Small intestine (tissue), 16 donors: ENCODE measurements at places on chromosomes 1 and 21.

GRCh38 chr1:234776256-234776875 lies 166.4 kb upstream of the IRF2BP2 start:
- DNase-seq, result no peak

GRCh38 chr1:169707912-169708604 lies 3.4 kb downstream of the SELL start:
- no peak for DNase-seq

GRCh38 chr21:32592929-32593502 lies 7.7 kb upstream of the TCP10L start:
- peak; percentile 37 for DNase-seq

- DNase-seq, result no peak
Measured at GRCh38 chr1:246761396-246761795, 37.2 kb downstream of the SCCPDH start.

DNA sequence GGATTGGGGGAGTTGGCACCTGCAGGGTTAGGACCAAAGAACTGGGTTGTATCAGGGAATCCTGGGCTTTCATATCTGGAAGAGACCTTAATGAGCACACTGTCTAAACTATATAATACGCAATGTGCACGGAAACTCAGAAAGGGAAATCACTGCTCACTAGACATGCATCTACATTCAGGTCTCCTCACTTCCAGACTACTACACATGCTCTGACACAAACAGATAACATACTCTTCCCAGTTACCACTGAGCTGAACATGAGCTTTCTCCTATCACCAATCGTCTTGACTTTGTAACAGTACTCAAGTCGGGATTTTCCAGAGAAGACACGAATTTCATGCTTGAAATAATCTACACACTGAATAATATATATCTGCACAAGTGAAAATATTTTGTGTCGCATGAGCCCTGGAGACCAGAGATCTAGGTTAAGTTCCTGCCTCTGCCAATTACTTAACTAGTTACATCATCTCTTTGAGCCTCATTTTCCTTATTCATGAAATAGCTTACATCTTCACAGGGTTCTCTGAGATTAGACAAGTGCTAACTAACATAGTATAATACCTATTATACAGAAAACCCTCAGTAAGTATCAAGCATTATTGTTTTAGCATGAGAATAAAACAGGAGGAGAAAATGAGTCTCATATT lies 101.1 kb downstream of the JAK1 start:
- no peak for DNase-seq

DNA sequence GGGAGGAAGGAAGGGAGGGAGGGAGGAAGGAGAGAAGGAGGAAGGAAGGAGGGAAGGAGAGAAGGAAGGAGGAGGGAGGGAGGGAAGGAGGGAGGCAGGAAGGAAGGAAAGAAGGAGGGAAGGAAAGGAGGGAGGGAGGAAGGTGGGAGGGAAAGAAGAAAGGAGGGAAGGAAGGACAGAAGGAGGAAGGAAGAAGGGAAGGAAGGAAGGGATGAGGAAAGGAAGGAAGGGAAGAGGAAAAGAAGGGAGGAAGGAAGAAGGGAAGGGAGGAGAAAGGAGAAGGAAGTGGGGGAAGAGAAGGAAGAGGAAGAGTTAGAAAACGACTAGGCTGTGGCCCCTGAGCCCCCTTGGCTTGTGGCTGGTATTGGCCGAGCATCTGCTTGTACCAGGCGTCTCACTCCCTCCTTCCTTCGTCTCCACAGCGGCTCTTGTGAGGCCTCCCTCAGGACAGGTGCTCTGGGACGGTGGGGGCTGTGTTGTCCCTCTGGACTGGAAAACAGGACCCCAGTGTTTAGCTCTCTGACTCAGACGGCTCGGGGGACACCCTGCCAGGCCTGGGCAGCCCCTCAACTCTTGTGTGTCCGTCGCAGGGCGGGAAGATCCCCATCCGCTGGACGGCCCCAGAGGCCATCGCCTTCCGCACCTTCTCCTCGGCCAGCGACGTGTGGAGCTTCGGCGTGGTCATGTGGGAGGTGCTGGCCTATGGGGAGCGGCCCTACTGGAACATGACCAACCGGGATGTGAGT lies 36.2 kb upstream of the C1QA start:
- DNase-seq, result peak; percentile 46

GRCh38 chr1:113783254-113784103 lies 24.2 kb upstream of the PHTF1 start:
- DNase-seq, result no peak

DNA sequence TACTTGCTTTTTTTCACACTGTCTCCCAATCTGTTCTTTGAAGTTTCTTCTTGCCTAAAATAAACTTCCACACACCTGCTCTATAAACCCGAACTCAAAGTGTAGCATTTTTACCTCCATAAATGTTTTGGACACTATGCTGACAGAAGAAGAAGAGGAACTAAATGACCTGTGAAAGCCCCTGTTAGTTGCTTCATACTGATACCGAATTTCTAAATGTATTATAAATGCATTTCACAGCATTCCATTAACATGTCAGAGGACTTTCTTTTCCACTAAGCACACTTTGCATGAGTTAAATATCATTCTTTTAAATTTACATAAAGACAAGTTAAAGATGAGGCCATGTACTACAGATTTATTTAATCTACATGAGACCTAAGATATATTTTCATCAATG lies 281.0 kb downstream of the SMYD3 start:
- DNase-seq, result no peak

DNA sequence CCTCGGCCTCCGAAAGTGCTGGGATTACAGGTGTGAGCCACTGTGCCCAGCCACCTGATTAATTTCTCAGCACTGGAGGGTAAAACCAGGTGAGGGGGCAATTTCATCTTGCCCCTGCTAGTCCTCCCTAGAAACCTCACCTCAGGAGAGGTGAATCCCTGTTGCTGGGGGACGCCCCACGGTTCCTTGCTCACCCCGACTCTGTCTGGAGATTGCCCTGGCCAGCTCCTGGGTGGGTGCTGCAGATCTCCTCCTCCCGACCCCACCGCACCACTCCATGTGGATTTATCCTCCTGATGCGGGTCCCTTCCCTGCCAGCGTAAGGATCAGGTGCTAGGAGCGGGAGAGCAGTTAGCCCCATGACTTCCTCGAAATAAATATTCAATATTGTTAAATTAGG lies 34.9 kb downstream of the PDPN start:
- DNase-seq, result no peak

DNA sequence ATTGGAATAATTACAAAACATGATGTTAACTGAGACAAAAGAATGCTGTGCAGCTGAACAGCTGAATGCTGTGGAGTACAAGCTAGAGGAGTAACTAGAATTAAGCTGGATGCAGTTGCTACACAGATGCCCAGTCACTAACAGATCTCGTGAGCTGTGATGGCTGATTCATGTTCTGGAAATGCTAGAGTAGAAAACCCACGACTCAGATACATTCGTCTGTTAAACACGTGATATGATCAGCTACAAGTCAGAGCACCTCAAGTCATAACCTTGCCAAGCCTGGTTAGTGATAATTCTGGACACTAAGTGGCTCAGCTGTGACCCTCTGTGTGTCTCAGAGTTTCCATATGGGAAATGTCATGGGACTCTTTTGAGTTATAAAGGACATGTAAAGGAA lies 89.7 kb upstream of the ESRRG start:
- no peak for DNase-seq

- DNase-seq, result peak; percentile 37
Measured at GRCh38 chr1:233704898-233705723, 91.2 kb downstream of the KCNK1 start.

GRCh38 chr1:31765041-31765467 lies 914 bp upstream of the ADGRB2 start:
- DNase-seq, result no peak

DNA sequence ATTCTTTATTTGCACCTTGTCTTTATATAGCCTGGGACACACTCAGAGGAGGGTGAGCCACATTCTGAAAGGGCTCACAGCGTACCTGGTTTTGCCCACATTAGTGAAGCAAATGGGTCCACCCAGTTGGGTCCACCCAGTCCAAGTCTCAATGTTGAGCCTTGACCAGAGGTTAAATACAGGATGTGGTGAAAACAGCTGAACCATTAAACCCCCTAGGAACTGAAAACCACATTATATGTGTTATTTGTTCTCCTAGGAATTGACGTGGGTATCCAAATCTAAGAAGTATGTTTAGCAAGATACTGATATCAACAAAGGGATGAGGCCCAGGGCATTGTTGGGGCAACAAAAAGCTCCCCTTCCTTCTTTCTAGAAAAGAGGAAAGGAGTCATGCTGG lies 83.8 kb downstream of the SETD4 start:
- DNase-seq, result no peak

- DNase-seq, result no peak
Measured at GRCh38 chr1:232292818-232293217, 337.1 kb downstream of the SIPA1L2 start.

GRCh38 chr1:35576061-35576765 lies 3.1 kb downstream of the TFAP2E start:
- no peak for DNase-seq

- DNase-seq, result no peak
Measured at GRCh38 chr1:200290010-200290685, 119.7 kb downstream of the ZNF281 start.

DNA sequence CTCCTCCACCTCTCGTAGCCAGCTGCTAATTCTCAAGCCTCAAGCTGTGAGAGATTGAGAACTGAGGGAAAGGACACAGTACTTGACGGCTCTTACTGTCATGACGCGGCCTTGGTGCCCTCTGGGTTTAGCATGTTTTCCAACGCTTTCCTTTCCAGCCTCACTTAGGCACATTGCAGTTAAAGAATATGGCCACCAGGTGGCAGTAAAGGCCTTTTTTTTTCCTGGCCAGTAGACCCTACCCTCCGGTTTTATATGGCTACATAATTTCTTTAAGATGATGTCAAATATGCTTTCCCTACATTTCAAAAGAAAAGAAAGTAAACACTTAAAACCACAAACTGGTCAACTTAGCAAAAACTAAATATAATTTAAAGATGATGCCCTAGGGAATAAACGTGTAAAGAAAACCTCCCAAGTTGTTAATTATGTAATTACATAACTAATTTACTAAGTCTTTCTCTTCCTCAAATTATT lies 56.8 kb upstream of the PRDX6 start:
- peak; percentile 73 for DNase-seq

DNA sequence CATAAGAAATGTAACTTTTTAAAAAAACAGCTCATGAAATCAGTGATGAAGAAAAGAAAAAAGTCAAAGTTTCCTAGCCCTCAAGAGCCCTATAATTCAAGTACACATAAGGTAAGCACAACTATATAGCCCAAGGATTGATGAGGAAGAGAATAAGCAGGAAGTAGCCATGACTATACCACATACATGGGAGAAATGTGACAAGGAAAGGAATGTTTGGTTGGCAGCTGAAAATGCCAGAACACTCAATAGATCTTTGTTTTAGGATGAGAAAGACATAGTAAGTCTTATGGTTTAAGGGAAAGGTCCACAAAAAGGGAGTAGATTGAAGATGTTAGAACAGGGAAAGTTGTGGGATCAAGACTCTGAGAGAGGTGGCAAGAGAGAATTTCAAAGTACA lies 5.7 kb downstream of the DOCK7 start:
- no peak for DNase-seq

- DNase-seq, result no peak
Measured at GRCh38 chr1:171116676-171117075, 26.0 kb downstream of the FMO3 start.

- no peak for DNase-seq
Measured at GRCh38 chr1:183986941-183987340, 50.6 kb downstream of the COLGALT2 start.

DNA sequence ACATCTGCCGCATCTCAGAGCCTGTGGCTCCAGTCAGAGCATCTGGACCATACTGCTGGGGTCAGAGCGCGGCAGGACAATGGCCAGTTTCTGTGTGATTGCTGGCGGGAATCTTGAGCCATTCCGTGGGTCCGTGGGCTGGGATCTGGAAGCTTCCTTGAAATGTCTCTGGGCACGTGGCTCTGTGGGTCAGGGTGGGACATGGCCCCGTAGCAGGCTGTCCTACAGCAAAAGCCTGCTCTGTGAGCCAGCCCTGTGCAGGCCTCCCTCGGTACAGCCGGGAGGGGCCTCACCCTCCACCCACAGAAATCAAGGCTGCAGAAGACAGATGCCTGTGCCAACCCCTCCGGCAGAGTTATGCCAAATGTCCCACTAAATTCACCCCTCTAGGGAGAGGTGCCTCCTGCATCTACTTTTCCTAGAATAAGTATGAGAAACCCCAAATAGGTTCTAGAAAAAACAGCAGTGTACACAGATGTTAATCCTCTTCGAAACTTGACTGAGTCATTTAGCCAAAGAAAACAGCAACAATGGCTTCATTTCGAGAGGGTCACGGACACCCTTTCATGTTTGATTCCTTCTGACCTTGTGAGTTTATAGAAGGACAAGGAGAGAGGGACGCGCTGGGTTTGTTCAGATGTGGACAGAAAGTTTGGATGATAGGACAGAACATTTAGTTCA lies 27.8 kb downstream of the COL18A1 start:
- DNase-seq, result no peak

- DNase-seq, result no peak
Measured at GRCh38 chr1:158049853-158050252, 56.4 kb downstream of the KIRREL1 start.

- peak; percentile 9 for DNase-seq
Measured at GRCh38 chr1:107141491-107142126, 770 bp downstream of the NTNG1 start.

DNA sequence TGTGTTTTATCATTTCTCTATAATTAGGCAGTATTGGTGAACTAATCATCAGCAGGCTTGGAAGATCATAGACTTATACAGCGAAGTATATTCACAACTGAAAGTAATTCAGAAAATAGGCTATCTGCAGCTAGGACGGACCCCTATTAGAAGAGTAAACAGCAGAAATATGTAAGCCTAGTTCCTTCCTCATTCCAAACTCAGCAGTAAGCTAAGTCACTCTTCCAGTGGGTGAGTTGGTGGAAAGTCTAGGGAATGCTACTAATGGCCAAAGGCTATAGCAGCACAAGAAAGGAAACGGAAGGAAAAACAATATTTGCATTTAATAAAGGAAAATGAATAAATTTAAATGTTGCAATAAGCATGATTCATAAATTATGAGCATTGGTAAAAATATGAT lies 918.1 kb upstream of the TMPRSS15 start:
- no peak for DNase-seq

- DNase-seq, result no peak
Measured at GRCh38 chr1:66526036-66526435, 7.9 kb upstream of the SGIP1 start.

- DNase-seq, result no peak
Measured at GRCh38 chr1:210792250-210793102, 341.5 kb downstream of the KCNH1 start.

- no peak for DNase-seq
Measured at GRCh38 chr1:33257207-33257771, 997 bp downstream of the ZNF362 start.

GRCh38 chr1:93701629-93702028 lies 20.0 kb upstream of the BCAR3 start:
- no peak for DNase-seq
